ENCODE measurements at places on chromosomes 6 and 20. TPM values are rescaled to one million over a fixed set of nuclear protein-coding genes. Genes with fewer than 3 reads are reported as not detected.
A peak's percentile ranks its signal among the peaks of the same experiment; 100 is the strongest.

The MAPK13 gene
- 4.5 TPM for total RNA-seq

GRCh38 chr6:156982168-156982567, 205.0 kb downstream of the ARID1B start:
- no peak overlapping the region for H3K4me3 ChIP-seq
- no peak overlapping the region for H3K27ac ChIP-seq
- DNase-seq = no peak
- H3K4me1 ChIP-seq = no peaks in the 10 kb centered on the region

GRCh38 chr6:163507965-163508364, 93.4 kb downstream of the QKI start:
- no peaks in the 10 kb centered on the region for H3K27me3 ChIP-seq
- H3K36me3 ChIP-seq = no peaks in the 10 kb centered on the region
- no peak overlapping the region for H3K4me3 ChIP-seq

GRCh38 chr6:147676495-147677199, 168.2 kb downstream of the SAMD5 start:
- no peak overlapping the region for H3K4me3 ChIP-seq
- H3K27me3 ChIP-seq = no peaks in the 10 kb centered on the region
- peak; percentile 30 for DNase-seq
- H3K4me1 ChIP-seq = no peaks in the 10 kb centered on the region

DNA sequence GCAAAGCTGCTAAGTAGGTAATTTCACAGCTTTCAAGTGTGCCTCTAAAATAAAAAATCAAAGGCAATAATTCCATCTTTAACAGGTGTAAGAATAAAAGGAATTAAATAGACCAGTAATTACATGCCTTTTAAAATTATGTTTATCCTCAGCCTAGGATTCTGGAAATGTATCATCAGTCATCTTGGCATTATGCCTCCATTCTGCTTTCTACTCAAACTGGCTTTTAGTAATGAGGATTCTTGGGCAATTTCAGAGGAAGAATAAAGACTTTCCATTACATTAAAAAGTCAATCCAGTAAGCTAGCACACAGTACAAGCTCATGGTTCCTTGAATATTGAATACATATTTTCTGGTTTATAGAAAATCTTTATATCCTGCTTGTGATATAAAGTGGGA, 44.7 kb downstream of the GSTA2 start:
- no peaks in the 10 kb centered on the region for H3K27me3 ChIP-seq
- no peak overlapping the region for H3K4me3 ChIP-seq
- peak; percentile 14 for DNase-seq
- no peak overlapping the region for H3K27ac ChIP-seq
- H3K36me3 ChIP-seq = no peaks in the 10 kb centered on the region
